ENCODE measurements at places on chromosomes 5 and 9. TPM values are rescaled to one million over a fixed set of nuclear protein-coding genes. Genes with fewer than 3 reads are reported as not detected.

GRCh38 chr5:126949475-126949874 is 80.9 kb downstream of the MARCHF3 start:
- DNase-seq: no peak

DNA sequence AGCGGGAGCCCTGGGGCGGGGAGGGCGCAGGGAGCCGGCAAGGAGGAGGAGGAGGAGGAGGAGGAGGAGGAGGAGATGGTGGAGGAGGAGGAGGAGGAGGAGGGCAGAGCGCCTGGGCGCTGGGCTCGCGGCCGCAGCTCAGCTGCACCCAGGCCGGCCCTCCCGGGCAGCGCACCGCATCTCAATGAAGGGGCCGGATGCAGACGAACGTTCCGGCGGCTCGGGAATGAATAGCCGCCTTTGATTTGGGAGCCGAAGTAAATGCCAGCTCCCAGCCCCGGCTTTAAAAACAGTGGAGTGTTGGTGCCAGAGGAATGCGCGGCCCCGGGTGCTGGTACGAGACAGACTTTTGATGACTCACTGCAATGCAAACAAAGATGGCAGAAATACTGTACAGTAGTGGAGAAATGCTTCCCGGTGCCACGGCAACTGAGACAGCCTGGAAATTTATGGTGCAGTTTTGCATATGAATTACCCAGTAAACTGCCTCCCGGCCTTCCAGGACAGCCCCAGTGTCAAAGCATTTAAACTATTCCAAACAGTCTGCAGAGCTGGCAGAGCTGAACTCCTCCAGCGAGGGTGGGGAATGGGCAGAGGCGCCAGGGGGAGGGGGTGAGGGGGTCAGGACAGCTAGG is 43.1 kb downstream of the NACC2 start:
- DNase-seq: no peak

- no peak for DNase-seq
Measured at GRCh38 chr9:97411440-97411788, 482 bp upstream of the TDRD7 start.

DNA sequence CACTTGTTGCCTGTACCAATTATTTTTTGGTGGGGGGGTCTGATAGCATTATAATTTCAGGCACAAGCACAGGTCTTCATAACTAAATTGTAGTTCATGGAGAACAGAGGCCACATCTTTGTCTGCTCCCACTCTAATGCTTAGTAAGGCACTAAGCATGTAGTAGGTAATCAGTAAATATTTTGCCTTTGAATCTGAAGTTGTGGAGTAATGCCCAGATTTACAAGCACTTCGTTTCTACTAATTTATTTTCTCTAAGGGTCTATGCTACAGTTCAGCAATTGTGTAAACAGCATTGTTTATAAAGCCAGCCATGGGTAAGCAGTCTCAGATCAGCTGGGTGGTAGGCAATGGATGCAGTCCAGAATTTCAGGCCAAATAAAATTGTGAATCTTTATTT is 78.6 kb downstream of the GRIA1 start:
- no peak for DNase-seq

ADAMTS19 gene
- 32.6 TPM for total RNA-seq

BARHL1 gene
- not detected for total RNA-seq

PCDHGB6 gene
- 23.1 TPM for total RNA-seq

NPR2 gene
- 23.4 TPM for total RNA-seq

LCN10 gene
- not detected for total RNA-seq

DPM2 gene
- total RNA-seq: 37.7 TPM

HK3 gene
- not detected for total RNA-seq

All from progenitor cell of endocrine pancreas (in vitro differentiated cells).